ENCODE measurements at places on chromosomes 2 and 18.
A peak's percentile ranks its signal among the peaks of the same experiment; 100 is the strongest.

GRCh38 chr2:205017381-205017780 lies 472.1 kb downstream of the PARD3B start:
- DNase-seq, result no peak

DNA sequence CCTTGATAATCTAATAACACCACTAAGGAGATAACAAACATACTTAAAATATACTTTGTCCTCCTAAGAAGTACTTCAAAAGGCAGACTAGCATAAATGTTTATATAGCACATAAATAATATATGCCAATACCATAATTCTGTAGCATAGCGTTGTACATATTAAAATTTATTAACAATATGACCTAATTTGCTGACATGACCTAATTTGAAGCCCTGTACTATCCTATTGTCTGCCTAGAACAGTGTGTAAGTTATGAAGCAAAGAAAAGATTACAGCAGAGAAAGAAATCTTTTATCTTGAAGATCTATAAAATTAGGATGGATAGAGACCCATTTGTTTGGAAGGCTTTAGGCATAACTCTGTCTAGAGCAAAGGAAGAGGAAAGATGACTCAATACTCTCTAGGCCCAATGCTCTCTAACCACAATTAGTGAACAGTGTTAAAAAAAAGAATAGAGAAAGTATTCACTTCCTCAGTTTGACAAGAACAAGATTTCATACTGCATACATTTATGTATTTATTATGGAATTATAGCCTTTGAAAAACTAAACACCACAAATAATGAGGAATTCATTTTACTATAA lies 231.3 kb downstream of the ZRANB3 start:
- no peak for DNase-seq

- no peak for DNase-seq
Observed at GRCh38 chr2:136376211-136376610, 258.3 kb upstream of the CXCR4 start.

- no peak for DNase-seq
Observed at GRCh38 chr2:114642166-114642770, 199.8 kb downstream of the DPP10 start.

GRCh38 chr2:215577356-215577755 lies 141.5 kb upstream of the FN1 start:
- no peak for DNase-seq

DNA sequence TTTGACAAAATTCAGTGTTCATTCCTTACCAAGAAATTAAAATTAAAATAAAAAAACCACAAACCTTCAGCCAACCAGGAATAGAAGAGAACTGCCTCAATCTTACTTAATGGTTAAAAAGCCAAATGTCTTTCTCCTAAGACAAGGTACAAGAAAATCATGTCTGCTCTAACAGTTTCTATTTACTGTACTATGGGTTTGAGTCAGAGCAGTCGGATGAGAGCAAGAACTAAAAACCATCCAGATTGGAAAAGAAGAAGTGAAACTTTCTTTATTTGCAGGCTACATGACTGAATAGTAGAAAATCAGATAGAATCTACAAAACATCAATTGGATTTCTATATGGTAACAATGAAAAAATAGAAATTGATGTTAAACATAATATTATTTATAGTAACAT lies 555.5 kb upstream of the TNP1 start:
- no peak for DNase-seq

- no peak for DNase-seq
Observed at GRCh38 chr18:75433098-75433497, 5.6 kb upstream of the SMIM21 start.

DNA sequence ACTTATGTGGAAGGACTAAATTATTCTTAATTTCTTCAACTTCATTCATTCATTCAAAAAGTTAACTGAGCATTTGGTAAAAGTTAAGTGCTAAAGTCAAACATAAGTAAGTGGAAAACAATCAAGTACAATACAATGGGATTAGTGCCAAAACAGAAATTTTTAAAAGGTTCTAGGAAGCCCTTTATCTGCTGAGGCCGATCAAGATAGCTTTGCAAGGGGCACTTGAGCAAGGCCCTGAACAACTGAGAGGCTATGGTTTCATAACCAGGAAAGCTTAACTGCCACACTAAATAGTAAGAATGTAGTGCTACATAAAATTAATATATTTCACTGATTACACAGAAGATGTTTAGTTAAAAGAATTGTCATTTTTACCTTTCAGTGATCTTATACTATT lies 76.5 kb downstream of the NOL10 start:
- DNase-seq, result no peak

- DNase-seq, result no peak
Observed at GRCh38 chr2:3823748-3824147, 120.4 kb downstream of the DCDC2C start.

DNA sequence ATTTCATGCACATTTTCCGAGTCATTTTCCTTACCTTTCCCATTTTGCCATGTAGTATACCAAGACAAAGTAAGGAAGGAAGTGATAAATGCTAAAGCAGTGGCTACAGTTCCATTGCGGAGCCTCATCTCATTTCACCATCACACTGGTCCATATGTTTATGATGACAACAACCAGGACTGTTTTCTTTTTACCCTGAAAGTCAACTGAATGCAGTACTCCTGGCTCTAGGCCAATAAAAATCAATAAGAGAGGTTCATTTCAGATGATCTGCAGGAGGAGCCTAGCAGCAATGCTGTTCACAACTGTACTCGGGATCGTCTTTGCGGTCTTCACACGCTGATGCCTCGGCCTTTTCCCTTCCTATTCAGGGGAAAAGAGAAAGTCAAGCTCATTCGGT lies 4.7 kb downstream of the MGAT4A start:
- no peak for DNase-seq

- no peak for DNase-seq
Observed at GRCh38 chr2:131016826-131017741, 76.2 kb downstream of the FAM168B start.

DNA sequence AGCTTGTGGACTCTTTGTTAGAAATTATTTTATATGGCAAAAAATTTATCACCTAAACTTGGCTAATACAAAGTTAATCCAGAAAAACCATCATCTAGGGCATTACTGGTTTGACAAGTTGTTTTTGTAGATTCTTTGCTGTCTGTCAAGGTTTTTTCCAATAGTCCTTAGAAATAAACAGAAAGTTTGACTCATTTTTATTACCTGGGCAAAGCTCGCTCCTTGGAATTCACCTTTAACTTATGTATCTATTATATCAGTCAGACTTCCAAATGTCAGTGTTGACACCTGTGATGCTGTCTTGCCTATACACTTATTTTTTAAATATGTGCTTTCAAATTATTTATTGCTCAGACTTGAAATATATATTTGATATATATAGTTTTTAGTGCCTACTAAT lies 21.7 kb downstream of the LAMA3 start:
- DNase-seq, result no peak

- DNase-seq, result no peak
Observed at GRCh38 chr2:10476723-10477442, 28.8 kb upstream of the ODC1 start.

GRCh38 chr2:195363496-195363895 lies 293.5 kb upstream of the SLC39A10 start:
- DNase-seq, result no peak

GRCh38 chr2:71496156-71496770 lies 42.9 kb downstream of the DYSF start:
- no peak for DNase-seq

DNA sequence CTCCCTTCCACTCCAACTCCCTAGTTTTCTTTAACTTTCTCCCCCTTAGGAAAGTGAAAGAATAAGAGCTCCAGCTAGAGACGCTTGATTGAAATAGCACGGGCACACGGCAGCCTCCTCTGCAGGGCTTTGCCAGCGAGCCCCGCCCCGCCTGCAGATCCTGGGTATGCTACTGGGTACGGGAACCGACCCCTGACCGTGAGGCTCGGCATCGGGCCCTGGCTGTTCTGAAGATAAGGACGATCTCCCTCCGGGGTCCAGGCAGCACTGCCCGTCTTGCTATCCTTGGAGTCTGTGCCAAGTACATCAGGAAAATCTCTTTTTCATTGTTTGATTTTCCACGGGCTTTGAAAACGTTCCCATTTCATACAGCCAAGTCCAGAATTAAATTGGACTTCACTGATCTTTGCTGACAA lies 284.5 kb downstream of the MTX2 start:
- peak; percentile 3 for DNase-seq

- no peak for DNase-seq
Observed at GRCh38 chr18:79453816-79454735, 58.3 kb downstream of the NFATC1 start.

DNA sequence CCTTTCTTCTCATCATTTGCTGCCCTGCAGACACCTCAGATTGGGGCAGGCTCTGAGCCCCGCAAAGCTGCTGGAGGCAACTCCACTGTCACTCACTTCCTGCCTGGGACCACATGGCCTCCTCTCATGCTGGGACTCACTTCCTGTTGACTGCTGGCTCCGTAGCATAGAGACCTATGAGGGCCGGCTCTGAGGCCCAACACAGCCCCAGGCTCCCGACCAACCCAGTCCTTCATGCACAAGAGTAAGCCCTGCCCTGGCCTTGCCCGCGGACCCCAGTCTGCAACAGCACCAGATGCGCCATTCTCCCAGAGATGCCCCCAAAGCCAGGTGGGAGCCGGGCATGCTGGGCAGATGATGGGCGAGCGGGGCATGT lies 55.7 kb downstream of the DNMT3A start:
- DNase-seq, result peak; percentile 37

GRCh38 chr2:71546275-71546638 lies 92.9 kb downstream of the DYSF start:
- DNase-seq, result no peak

DNA sequence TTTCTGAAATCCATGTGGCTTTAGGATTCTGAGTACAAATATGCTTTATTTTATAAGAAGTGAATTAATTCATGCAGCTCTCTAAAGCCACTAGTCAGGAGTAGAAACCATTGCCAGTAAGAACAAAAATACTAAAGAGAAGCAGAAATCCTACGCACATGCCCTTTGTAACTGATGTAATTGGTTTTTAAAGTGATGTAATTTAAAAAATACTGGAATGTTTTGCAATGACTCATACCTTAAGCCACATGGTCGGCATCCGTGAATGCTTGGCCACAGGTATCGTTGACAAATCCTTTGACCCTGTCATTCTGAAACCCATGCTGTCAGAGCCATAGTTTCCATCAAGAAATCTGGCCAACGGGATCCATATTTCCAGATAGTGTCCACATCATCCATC lies 213.3 kb downstream of the ACKR3 start:
- no peak for DNase-seq

DNA sequence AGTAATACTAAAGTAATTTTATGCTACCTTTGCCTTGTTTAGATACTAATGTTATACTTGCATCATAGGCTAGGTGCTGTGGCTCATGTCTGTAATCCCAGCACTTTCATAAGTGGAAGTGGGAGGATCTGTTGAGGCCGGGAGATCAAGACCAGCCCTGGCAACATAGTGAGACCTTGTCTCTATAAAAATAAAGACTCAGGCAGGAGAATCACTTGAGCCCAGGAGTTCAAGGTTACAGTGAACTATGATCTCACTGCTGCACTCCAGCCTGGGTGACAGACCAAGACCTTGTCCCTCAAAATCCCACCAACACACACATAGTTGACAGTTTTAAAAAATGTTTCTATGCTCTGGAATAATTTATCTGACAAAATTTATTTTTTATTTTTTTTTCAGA lies 6.9 kb upstream of the DNAJC27 start:
- no peak for DNase-seq

DNA sequence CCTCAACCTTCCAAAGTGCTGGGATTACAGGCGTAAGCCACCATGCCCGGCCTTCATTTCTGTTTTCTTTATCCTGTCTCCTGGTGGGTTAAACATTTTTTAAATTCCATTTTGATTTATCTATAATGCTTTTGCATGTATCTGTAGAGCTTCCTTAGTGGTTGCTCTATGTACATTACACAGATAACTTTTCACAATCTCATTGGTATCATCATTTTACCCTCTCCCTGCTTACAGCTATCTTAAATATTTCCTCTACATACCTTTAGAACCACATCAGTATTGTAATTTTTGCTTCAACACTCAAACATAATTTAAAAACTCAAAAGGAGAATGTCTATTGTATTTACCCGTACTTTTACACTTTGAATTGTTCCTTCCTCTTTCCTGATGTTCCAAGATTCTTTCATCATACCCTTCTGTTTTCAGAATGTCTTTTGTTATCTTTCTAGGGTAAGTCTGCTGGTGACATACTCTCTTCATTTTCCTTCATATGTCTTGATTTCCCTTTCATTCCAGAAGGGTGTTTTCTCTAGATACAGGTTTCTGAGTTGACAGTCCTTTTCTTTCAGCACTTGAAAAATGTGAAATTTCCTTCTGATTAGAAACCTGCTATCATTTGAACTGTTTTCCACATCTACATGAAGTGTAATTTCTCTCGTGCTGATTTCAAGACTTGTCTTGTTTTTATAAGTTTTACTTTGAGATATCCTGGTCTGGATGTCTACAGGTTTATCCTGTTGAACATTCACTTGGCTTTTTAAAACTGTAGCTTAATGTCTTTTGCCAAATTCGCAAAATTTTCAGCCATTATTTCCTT lies 21.9 kb downstream of the PPP3R1 start:
- DNase-seq, result no peak

GRCh38 chr2:193743089-193743488 lies 1548.4 kb upstream of the TMEFF2 start:
- no peak for DNase-seq

DNA sequence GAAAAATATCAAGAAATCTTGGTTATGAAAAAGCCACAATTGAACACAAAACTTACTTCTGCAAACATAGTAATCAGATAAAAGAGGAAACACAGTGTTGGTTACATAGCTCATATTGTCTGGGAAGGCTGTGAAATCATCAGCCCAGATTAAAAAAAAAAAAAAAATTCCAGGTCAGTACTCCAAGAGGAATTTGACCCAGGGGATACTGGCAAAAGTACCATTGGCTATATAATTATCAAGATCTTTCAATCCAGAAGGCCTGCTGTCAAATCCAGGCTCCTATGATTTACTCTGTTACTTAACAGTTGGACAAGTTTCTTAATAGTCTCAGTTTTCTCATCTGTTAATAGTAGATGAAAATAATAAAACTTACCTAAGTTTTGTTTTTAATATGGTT lies 12.9 kb upstream of the IKZF2 start:
- no peak for DNase-seq

- DNase-seq, result no peak
Observed at GRCh38 chr2:179691235-179691634, 170.2 kb downstream of the ZNF385B start.

- no peak for DNase-seq
Observed at GRCh38 chr18:55695091-55695490, 107.1 kb upstream of the TCF4 start.

DNA sequence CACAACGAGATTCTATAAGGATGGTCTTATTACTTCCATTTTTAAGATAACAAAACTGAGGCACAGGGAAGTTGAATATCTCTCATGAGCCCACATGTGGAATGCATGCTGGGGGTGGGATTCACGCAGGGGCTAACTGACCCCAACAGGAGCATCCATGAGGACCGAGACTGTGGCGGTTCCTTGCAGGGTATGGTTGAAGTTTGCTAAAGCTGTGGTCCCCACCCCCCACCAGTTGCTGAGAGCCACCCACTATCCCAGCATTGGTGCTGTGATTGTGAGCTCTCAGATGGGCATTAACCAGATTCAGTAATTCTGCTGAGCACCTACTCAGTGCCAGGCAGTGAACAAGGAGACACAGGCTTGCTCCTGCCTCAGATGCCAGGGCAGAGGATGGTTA lies 116.0 kb upstream of the TEX51 start:
- no peak for DNase-seq
